ENCODE measurements at places on chromosomes 7 and 10. TPM values are rescaled to one million over a fixed set of nuclear protein-coding genes. Genes with fewer than 3 reads are reported as not detected.

MACC1 gene
- total RNA-seq, result 48.4 TPM

- DNase-seq, result peak; percentile 19
Observed at GRCh38 chr10:689452-690371, at the start of gene DIP2C. Gene DIP2C, minus strand, starts transcription at chr10:689668. Its CDS starts 90 bp downstream, at chr10:689578.

DNA sequence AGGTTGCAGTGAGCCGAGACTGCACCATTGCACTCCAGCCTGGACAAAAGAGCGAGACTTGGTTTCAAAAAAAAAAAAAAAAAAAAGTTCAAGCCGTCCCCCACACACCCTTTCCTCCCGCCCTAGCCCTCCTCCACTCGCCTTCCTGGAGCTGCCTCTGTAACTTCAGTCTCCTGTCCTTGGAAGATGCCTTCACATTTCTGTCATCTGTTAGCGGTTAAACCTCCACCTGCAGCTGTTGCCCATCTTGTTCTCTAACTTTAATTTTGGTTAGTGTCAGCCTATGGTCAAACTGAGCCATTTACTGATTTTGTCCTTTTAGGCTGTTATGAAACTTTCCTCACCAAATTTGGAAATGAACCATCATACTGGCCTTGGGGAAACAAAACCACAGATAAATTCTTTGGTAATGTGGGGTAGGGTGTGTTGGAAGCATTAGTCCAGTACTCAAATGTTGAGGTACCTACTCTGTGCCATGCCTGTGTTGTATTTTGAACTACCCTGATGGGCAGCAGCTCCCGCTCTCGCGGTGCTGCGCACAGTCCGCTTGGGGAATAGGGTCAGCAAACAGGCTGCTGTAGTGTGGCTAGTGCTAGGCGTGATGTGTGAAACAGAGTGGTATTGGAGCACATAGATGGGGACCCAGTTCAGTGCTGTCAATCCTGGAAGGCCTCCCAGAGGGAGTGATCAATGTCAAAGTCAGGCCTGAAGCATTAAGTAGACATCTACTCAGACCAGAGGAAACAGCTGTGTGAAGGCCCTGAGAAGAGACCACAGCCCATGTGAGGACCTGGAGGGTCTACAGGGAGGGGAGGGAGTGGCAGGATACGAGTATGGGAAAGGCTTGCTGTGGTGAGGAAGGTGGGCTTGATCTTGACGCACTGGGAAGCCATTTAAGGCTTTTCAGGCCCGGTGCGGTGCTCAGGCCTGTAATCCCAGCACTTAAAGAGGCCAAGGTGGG, 26.9 kb downstream of the SFXN4 start:
- DNase-seq, result no peak

NUTM2E gene
- total RNA-seq, result 0.70 TPM

GRCh38 chr10:60732807-60733516, 45.3 kb upstream of the CDK1 start:
- peak; percentile 29 for DNase-seq

NUDT13 gene
- 5.2 TPM for total RNA-seq

- DNase-seq, result peak; percentile 88
Observed at GRCh38 chr7:46908770-46909169, 673.1 kb downstream of the TNS3 start.

DNA sequence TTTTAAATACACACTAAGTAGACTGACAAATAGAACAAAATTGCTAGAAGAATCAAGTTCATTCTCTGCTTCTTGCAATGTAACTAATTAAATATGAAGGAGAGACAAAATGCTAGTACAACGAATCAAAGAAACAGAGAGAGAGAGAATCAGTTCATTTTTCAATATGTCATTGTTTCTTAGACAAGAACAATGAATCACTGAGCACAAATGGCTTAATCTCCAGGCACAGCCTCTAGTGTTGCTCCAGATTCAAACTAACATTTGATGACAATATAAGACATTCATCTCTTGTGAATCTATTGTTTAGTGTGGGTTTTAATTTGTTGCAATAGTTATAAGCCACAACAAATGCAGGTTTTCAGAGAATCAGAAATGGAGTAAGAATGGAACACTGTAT, 357.4 kb upstream of the TMEM229A start:
- DNase-seq, result no peak

- no peak for DNase-seq
Observed at GRCh38 chr10:106278383-106278782, 886.1 kb downstream of the SORCS1 start.

LHFPL3 gene
- total RNA-seq, result not detected
